WTC11 (cell line): ENCODE measurements at places on chromosomes 12 and 14. TPM values are rescaled to one million over a fixed set of nuclear protein-coding genes. Genes with fewer than 3 reads are reported as not detected.
A peak's percentile ranks its signal among the peaks of the same experiment; 100 is the strongest.

- no peak for DNase-seq
These were observed 91.6 kb upstream of the BTG1 start for GRCh38 chr12:92237262-92237661.

DNA sequence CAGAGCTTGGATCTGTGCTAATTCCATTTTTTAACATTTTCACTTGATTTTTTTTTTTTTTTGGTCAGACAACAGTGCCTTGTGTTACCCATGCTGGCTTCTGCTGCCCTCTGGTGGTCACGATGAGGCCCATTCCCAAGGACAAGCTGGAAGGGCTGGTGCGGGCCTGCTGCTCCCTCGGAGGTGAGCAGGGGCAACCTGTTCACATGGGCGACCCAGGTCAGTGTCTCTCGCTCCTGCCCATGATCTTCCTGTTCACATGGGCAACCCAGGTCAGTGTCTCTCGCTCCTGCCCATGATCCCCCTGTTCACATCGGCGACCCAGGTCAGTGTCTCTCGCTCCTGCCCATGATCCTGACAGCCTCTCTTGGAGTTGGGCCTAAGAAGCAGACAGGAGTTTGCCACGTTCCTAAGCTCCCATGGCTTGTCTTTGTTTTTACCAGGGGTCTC is 59.4 kb downstream of the DGLUCY start:
- DNase-seq, result peak; percentile 89

DNA sequence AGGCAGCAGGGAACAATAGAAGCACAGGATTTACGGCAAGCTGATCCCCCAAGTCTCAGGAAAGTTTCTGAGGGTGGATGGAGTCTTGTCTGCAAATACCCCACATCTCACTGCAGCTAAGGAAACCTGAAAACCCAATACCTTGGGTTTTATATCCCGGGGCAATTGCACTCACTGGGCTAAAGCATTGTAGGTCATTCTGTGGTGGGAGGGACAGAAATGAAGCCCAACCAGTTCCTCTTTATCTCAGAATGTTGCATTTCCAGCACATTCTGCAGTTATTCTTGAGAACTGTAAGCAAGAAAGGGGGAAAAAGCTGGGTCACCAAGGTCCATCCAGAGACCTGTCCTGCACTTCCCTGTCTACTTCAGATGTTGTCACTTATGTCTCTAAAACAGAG is 39.8 kb downstream of the C12orf42 start:
- no peak for DNase-seq

DNA sequence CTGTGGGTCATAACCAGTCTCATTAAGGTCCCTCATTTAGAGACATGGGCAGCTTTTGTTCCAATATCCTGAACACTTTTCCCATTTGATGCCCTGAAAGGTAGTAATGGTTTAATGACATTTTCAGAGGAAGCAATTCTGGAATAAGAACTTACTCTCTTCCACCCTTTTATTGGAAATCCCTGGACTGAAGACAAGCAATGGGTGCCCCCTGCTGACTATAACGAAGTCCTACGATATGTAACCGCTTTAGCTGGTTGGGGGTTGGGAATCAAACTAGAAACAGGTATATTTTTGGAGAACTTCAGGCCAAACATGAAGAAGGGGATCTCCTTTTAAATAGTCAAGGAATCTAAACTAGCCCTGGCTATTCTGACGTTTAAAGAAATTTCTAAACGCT is 20.5 kb downstream of the SARNP start:
- peak; percentile 36 for DNase-seq

- DNase-seq, result peak; percentile 47
These were observed 5.9 kb upstream of the RERG start for GRCh38 chr12:15227004-15227679.

GRCh38 chr14:62654641-62655040 is 390.6 kb downstream of the KCNH5 start:
- DNase-seq, result no peak

GRCh38 chr14:72781561-72782508 is 112.1 kb downstream of the DPF3 start:
- DNase-seq, result no peak

- DNase-seq, result peak; percentile 73
These were observed 752 bp downstream of the PRICKLE1 start for GRCh38 chr12:42588524-42589464.

DNA sequence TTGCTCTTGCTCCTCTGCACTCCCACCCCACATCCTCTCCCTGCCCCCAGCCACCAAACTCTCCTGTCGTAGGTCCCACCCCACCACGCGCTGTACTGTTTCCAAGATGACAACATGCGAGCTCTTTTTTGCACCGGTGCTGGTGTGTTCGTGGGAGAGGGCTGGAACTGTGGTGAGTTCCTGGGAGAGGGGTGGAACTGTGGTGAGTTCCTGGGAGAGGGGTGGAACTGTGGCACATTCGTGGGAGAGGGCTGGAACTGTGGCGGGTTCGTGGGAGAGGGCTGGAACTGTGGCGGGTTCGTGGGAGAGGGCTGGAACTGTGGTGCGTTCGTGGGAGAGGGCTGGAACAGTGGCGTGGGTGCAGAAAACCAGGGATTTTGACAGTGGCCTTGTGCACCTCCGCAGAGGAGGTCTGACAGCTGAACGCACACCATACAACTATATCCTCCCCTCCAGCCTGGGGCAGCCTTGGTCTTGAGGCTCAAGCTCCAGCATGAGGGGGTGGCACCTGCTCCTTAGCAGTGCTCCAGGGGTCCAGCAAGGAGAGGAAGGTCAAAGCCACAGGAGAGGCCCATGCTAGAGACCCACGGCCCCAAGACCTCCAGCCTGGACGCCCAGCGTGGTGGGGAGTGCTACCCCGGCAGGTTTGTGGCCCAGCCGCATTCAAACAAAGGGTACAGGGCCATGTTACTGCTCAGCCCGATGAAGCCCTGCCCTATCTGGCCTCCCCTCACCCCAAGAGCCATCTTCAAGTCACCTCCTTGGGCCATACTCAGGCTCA is 50.1 kb downstream of the ACTN1 start:
- no peak for DNase-seq

DNA sequence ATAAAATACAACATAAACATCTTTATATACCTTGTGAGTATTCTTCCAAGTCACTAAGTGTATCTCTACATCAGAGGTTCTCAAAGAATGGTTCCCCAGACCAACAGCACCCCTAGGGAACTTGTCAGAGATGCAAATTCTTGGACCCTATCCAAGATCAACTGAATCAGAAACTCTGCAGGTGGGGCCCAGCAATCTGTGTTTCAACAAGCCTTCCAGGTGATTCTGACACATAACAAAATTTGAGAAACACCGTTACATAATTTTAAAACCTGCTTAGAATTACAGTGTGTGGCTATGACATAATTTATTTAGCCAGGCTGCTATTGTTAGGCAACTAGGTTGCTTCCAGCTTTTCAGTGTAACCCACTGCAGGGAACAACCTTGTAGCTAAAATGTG is 49.8 kb downstream of the NTN4 start:
- no peak for DNase-seq

DNA sequence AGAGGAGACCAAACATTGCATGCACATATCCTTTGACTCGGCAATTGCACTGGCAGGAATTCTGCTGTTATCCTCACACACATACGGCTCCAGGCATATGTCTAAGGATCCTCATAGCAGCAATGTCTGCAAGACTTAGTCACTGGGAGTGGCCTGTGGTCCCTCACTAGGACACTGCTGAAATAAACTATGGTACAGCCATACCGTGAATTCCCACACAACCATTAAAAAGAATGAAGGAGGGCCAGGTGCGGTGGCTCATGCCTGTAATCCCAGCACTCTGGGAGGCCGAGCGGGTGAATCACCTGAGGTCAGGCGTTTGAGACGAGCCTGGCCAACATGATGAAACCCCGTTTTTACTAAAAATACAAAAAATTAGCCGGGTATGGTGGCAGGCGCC is 105.1 kb downstream of the ZFP36L1 start:
- no peak for DNase-seq

DNA sequence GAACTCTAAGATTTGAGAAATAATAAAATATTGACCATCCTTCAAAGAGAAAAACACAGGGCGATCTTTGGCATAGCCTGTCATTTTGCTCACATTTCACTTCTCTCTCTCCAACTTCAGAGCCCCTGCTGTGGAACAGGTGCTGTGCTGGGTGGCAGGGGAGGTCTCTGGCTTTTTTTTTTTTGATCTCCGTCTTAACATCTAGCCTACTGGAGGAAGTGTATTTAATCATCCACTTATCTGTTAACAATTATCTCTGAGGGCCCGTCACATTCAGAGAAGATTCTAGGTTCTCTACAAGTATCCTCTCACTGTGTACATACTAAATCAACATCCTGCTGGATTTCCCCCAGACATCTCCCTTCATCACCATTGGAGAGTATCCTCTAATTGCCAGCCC is 34.1 kb downstream of the CHST11 start:
- no peak for DNase-seq

DNA sequence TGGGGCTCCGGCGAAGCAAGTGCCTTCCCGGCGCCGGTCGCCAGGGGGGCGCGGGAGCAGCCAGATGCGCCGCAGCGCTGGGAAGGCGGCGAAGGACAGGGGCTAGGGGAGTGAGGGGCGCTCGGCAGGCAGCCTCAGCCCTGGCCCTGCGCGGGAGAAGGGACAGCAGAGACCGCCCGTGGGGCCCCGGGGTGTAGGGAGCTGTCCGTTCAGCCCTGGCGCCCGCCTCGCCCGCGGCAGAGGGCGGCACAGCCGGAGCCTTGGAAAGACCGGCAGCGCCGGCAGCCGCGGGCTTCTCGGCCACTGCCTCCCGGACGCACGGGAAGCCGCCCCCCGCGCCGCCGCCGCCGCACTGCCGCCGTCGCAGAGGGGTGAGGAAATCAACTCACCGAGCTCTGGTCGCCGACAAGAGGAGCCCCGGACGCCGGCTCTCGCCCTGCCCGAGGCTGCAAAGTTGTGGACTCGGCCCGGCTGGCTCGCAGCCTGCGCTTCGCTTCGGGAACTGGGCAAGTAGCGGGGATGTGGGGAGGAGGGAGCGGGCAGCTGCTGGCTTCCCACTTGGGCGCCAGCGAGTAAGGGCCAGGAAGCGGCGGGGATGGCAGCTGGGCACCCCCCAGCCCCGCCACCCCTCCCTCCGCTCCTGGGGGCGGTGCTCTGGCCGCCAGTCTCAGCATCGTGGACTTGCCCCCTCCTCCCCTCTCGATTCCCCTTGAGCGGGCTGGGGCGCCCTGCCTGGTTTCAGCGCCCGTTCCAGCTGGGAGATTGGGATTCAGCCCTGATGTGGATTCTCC is at the start of gene ZDHHC22:
Gene ZDHHC22 (minus strand): TSS at position 578 of the 791 bp plus-strand sequence. CDS start 2,053 bp downstream, outside the sequence.
- DNase-seq, result peak; percentile 84

GRCh38 chr12:32053881-32054624 is 52.6 kb upstream of the BICD1 start:
- no peak for DNase-seq

DNA sequence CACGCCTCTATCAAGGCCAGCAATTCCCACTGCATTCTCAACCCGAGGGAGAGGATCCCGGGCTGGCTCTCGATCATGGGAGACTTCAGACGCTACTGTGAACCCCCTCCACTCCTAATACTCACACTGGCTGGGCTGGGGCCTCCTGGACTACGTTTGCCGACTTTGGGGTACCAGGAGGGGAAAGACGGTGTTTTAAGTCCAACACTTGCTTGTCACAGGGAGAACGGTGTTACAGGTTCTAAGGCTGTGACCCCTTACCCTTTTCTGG is 463 bp downstream of the NACA start:
- no peak for DNase-seq

DNA sequence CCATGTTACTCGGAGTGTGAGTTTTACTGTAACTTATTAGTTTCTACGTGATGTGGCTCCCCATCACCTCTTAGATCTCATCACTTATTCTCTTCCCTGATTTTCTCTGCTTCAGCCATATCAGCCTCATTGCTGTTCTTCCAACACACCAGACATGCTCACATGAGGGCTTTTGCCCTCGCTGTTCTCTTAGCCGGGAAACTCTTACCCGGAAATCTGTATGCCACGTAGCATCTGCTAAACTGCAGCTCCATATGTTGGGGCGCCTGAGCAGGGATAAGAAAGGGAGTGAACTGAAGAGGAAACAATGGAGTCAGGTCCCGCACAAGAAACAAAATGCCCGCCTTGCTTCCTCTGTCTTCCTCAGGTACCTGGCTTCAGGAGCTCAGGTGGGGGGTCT is 16.6 kb downstream of the SMUG1 start:
- DNase-seq, result no peak

DNA sequence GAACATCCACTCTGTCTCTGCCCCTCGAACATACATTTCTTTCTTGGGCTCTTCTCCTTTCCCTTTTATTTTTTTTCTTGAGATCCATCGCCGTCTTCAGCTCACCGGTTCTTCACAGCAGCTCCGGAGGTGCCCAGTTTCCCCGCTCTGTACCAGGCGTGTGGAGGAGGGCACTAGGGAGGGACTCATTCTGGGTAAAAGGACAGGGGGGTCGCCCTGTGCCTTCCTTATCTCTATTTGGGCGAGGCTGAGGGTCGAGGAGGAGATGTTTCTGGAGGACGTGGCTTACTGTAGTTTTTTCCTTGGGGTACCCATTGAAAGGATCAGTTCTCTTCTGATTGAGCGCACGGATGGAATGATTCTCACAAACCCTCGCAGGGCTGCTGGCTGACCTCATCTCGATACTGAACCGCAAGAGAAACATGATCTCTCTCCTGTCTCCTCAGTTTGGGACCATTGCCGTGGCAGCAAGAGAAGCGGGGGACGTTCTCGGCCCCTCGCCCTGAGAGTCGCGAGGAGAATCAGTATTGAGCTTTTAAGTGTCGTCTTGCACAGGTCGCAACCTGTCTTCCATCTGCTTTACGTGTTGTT is 386 bp downstream of the LIN52 start:
- peak; percentile 19 for DNase-seq

GRCh38 chr14:61176686-61177085 is 104.5 kb downstream of the TMEM30B start:
- no peak for DNase-seq

DNA sequence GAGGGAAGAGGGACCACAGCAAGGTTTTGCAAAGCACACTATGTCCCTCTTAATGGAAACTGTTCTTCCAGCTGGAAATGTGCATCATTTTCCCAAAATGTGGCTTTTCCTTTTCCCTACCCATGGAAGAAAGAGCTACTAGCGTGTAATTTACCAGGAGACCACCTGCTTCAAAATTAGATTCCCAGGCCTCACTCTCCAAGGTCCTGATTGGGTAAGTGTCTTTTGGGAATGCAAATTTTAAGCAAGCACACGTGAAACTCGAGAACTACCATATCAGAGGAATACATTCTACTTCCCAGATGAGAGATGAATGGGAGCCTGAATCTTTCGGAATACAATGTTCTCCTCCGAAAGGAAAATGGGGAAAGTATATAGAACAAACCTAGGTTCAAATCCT is 201.6 kb upstream of the NOS1 start:
- DNase-seq, result no peak

- peak; percentile 88 for DNase-seq
These were observed 17.9 kb upstream of the TDRD9 start for GRCh38 chr14:103910262-103910935.

GRCh38 chr12:10613349-10614055 is at the start of gene MAGOHB:
MAGOHB (minus strand) TSS chr12:10613609; CDS start chr12:10613532, 77 bp downstream.
- peak; percentile 98 for DNase-seq

GRCh38 chr14:100748944-100749343 is 22.3 kb downstream of the DLK1 start:
- DNase-seq, result peak; percentile 31

- DNase-seq, result no peak
These were observed 304.7 kb downstream of the SSPN start for GRCh38 chr12:26499979-26500640.

The ADAMTS20 gene
- 6.0 to 7.4 TPM (median 7.2 TPM) in 3 replicates for total RNA-seq

The TSPAN11 gene
- total RNA-seq, result 4.6 to 6.1 TPM (median 5.3 TPM) in 3 replicates

The TTLL5 gene
- 39.6 to 42.6 TPM (median 40.8 TPM) in 3 replicates for total RNA-seq

The TBPL2 gene
- total RNA-seq, result not detected in 3 replicates

The CMA1 gene
- total RNA-seq, result not detected in 3 replicates
